ENCODE measurements at places on chromosomes 7 and 10. TPM values are rescaled to one million over a fixed set of nuclear protein-coding genes. Genes with fewer than 3 reads are reported as not detected.

GRCh38 chr7:135620980-135621850 is 41.1 kb upstream of the STMP1 start:
- peak; percentile 57 for DNase-seq

Gene TMEM168
- total RNA-seq: 16.3 TPM

Gene MYL10
- total RNA-seq: not detected

Gene PIP
- not detected for total RNA-seq

Gene CLRN3
- total RNA-seq: not detected

DNA sequence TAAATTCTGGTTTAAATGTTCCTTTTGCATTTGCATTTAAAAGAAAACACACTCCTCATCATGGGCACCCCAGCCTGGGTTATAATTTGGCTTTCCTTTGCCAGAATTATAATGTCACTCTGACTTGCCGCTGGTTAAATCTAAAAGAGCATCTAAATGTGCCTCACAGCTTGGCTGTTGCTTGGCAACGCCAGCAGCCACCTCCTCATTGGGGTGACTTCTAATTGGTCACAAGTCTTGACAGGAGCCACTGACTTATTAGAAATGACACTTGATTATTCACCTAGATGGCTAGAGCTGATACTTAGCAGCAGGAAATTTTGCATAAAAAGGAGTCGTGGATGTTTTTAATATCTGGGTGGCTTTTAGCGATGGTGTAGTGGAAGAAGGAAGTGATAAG is 114.3 kb downstream of the TBXAS1 start:
- no peak for DNase-seq

DNA sequence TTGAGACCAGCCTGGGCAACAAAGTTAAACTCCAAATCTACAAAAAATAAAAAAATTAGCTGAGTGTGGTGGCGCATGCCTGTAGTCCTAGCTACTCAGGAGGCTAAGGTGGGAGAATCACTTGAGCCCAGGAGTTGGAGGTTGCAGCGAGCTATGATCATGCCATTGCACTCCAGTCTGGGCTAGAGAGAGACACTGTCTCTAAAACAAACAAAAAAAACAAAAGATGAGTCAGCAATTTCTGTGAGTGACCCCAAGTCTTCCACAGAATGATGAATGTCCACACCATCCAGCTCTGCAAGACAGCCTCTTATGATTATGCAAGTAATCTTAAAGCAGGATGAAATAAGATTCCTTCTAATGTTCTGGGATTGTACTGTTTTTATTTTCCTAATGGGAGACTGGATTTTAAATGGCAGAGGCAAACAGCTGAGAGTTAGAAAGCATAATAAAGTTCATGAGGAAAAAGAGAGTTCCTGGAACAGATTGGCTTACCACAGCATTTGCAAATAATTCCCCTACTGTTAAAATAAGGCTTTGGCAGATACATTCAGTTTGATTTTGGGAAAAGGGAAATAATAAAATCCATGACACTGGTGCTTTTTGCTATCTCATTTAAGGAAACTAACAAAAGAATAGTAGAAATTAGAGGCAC is 18.9 kb upstream of the PRKAR2B start:
- DNase-seq: no peak

GRCh38 chr10:121309164-121309563 is 289.1 kb downstream of the FGFR2 start:
- DNase-seq: peak; percentile 86

GRCh38 chr7:116113310-116113709 is 82.7 kb upstream of the TFEC start:
- no peak for DNase-seq

Gene HTR5A
- not detected for total RNA-seq

DNA sequence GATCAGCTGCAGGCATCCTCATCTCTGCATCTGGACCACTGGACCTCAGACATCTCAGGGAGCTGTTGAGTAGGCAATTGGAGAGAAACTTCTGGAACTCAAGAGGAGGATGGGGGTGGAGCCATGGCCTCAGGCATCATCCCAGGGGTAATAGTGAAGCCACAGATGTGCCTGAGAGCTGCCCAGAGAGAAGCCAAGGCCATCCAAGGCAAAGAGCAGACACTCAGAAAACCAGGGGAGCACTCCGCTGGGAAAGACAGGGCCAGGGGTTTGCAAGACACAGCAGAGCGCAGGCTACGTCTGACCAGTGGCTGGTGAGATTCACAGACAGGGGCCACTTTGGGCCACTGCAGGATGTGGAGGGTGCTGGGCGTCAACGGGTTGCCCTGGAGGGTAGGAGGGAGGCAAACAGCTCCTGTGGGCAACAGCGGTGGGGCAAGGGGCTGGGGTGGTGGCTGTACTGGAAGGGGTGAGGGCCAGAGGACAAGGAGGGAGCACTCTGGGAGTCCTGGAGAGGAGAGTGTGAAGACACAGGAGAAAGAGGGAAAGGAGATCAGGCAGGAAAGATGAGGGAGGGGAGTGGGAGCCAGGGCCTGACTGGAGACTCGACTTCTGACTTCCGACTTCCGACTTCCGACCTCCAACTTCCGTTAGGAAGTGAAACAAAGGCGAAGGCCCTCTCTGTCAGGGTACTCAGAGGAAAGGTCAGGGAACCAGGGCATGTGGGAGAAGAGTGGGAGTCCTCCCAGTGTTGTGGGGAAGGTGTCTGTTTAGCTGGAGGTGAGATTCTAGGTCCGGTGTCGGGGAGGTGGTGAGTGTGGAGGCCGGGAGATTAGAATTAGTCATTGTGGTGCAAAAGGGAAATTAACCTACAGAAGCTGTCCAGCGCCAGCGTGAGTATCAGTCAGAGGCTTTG is 69.7 kb upstream of the ANTXRL start:
- DNase-seq: no peak

DNA sequence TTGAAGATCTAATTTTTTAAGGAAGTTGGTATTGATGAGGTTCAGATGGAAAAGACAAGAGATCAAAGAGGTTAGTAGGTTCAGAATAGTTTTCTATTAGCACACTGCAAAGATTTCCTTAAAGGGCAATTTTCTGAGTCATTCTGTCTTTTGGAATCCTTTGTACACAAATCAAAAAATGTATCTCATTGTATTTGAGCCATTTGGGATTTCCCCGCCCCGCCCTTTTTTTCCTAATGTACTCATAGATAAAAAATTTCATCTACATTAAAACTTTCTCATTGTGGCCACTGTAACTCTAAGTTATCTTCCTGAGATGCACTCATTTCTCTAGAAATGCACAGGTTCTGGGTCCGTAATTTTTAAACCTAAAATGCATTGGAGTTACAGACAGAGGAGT is 12.1 kb downstream of the GIMAP6 start:
- DNase-seq: peak; percentile 31

GRCh38 chr7:52648872-52649271 is 386.6 kb upstream of the POM121L12 start:
- peak; percentile 34 for DNase-seq

DNA sequence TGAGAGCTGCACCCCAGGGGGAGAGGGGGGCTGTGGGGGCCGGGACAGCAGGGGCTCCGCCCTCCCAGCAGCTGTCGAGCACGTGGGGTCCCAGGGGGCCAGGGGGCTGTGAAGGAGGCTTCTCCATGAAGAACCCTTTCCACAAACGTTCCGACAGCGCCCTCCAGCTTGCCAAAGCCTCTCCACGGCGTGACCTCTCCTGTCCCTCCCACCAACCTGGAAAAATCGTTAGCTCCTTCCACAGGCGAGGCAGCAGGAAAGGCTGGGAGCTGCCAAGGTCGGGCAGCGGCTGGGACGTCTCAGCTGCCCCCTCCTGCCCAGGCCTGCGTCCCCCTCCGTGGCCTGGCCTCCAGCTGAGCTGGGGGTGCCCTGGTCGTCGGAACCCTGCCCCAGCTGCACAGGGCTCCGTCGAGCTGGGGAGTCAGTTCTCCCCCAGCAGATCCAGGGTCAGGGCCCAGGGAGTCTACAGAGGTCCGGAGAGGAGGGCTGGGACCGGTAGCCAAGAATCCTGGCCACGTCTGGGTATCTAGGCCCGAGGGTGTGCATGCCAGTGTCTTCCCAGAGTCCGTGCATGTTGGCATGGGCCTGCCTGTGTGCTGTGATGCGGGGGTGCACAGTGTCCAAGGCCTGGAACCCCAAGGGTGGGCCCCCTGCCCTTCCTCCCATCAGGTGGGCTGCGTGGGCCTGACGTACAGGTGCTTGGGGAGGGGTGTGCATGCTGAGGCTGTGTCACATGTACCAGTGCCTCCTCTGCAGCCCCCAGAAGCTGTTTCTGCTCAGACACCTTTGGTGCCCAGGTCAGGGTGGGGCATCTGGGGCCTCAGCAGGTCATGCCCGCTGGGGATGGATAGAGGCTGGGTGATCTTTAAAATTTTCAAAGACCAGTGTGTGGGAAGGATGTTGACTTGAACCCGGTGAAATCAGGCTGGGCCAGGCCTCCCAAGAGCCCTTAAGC is 66.5 kb downstream of the UNCX start:
- no peak for DNase-seq

Gene ZNF22
- total RNA-seq: 16.6 TPM

Gene LIPJ
- not detected for total RNA-seq

DNA sequence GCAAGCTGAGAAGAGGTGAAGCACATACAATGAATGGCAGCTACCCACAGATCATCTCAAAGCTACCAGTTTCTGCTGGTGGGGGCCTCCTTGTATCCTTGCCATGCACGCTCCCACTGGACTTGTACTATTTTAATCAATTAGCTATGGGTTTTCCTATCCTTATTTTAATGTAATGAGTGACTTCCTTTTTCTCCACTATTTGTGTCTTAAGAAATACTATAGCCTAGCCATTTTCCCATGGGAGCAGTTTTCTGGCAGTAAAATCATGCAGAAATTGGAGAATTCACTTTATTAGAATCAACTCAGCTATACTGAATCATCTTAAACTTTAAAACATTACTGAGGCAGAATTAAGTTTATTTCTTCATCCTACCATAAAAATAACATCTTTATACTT is 73.5 kb downstream of the CTNNA3 start:
- no peak for DNase-seq

Gene PNLIPRP3
- total RNA-seq: 13.4 TPM

- DNase-seq: no peak
These were observed 97.6 kb downstream of the PTN start for GRCh38 chr7:137245890-137246289.

- no peak for DNase-seq
These were observed 87.8 kb downstream of the TBXAS1 start for GRCh38 chr7:139916717-139917395.

Gene TRIM74
- 0.07 TPM for total RNA-seq

Gene HSPA12A
- 10.3 TPM for total RNA-seq

DNA sequence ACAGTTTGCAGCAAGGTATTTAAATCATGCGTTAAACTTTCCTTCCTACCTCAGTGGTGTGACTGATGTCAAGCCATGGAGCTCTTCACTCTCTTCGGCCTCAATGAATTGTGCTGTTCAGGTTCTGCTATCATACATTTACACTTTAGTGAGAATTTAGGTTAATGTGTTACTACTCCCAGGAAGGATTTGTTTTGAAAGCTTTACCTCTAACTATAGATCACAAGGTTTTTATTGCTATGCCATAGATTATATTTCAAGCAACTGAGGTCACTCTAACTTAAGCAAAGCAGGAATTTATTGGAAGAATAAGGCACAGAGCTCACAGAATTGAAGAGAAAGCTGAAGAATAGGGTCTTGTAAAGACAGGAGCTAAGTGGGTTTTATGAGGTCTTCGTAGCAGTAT is 11.0 kb upstream of the ADD3 start:
- no peak for DNase-seq

GRCh38 chr10:96292971-96293920 is 11.0 kb upstream of the DNTT start:
- DNase-seq: peak; percentile 38

Gene SPAG6
- not detected for total RNA-seq

DNA sequence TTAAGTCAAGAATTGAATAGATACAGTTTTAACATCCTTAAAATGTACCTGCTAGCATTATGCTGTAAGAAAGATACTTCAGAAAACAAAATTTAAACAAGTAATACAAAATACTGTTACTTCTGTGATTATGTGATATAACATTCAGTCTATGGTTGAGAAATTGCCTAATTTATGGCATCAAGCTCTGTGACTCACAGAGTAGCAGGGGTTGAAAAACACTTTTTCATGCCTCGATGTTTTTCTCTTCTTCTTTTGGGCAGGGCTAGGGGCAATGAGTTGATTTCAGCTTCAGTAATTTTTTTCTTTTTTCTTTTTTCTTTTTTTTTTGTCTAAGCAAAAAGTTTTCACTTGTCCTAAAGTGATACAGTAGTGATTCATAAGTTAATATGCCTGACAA is 209.2 kb downstream of the MBL2 start:
- DNase-seq: no peak

- DNase-seq: no peak
These were observed 395 bp upstream of the ZNF25 start for GRCh38 chr10:37976880-37977203.

DNA sequence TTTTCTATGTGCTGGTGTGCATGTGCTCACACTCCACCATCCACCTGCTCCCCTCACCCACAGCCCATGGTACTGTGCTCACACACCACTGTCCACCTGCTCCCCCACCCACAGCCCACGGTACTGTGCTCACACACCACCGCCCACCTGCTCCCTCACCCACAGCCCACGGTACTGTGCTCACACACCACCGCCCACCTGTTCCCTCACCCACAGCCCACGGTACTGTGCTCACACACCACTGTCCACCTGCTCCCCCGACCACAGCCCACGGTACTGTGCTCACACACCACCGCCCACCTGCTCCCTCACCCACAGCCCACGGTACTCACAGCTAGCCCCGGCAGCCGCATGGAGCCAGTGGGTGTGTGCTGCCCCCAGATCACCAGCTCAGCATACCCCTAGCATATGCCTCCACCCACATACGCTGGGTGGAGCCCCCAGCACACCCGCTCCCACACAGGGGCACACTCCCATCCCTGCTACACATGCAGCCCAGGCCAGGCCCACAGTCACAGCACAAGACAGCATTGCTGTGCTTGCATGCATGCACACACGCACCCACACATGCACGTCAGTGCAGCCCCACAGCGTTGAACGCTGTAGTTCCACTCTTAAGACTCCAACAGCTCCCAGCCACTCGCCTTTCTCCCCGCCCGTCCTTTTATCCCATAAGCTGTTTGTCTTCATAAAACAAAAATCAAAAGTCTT is 62.0 kb downstream of the PAX2 start:
- no peak for DNase-seq

Gene EPHA1
- total RNA-seq: 38.9 TPM

Gene ADRB1
- 0.41 TPM for total RNA-seq

GRCh38 chr10:12193193-12193592 is 2.5 kb downstream of the NUDT5 start:
- DNase-seq: no peak

DNA sequence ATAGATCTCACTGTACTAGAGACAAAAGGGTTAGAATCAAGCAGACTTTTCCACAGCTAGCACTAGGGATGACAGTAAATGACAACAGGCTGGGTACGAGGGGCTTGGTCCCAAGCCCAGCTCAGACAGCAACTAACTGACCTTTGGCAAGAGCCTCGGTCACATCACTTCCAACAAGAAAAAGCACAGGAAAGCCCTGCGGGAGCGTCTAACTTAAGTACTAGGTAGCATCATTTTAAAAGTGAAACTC is 22.8 kb downstream of the CALML3 start:
- no peak for DNase-seq

- no peak for DNase-seq
These were observed 276.2 kb downstream of the USP6NL start for GRCh38 chr10:11335167-11335652.

Data from foreskin keratinocyte (primary cell).